Activated naive CD4-positive, alpha-beta T cell treated with anti-CD3 and anti-CD28 coated beads, Interleukin-2, amount 50 U/mL, for 72 hours (primary cell): ENCODE measurements at places on chromosomes 4 and X. TPM values are rescaled to one million over a fixed set of nuclear protein-coding genes. Genes with fewer than 3 reads are reported as not detected.

DNA sequence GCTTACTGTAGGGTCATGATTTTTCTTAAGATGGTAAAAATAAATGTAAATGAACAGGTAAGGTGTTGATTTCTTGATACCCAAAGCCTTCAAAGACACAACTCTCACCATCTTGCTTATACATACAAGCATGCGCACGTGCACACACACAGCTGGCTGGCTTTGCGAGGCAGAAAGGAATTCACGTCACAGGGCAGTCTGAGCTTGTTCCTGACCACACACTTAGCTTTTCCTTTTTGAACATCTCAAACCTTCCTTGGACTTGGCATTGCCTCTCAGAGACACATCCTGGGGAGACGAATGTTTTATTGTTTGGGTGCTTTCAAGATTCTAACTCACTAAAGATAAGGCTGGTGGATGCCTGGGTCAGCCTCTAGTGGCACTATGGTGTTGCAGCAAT, 175.0 kb downstream of the NHS start:
- no peak for DNase-seq

DNA sequence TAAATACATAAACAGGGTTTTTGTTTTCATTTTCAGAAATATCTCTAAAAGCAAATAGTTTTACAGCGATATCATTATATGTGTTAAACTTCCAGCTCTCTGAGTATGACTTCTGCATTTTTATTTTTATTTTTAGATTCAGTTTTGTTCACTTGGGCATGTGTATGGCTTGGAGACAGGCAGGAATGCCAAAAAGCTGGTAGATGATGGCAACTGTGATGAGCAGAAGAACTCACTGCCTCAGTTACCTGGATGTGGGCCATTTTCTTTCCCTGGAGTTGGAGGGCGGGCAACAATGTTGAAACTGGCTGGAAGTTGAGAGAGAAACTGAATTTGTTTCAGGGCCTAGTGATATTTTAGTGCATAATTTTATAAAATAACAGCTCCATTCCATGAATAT, 266.4 kb downstream of the ARHGAP24 start:
- DNase-seq, result no peak

DNA sequence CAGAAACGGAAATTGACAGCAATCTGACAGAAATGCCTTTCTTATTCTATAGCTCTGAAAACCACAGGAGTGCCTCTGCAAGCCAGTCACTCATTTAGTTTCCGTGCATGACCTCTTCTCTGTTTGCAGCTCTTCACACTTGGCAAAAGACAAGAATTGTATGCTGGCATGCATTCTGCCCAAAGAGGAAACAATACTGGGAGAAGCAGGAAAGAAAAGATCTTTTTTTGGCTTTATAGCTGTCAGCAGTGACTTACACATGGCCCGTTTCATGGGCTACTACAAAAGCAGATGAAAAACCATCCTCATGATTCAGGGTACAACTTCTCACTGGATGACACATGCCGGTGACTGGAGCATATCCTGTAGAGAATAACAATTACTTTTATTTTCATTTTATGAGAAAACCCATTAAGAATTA, 249.4 kb downstream of the ADAMTS3 start:
- no peak for DNase-seq

- DNase-seq, result no peak
These were observed 82.7 kb downstream of the PARM1 start for GRCh38 chr4:75015627-75016026.

DNA sequence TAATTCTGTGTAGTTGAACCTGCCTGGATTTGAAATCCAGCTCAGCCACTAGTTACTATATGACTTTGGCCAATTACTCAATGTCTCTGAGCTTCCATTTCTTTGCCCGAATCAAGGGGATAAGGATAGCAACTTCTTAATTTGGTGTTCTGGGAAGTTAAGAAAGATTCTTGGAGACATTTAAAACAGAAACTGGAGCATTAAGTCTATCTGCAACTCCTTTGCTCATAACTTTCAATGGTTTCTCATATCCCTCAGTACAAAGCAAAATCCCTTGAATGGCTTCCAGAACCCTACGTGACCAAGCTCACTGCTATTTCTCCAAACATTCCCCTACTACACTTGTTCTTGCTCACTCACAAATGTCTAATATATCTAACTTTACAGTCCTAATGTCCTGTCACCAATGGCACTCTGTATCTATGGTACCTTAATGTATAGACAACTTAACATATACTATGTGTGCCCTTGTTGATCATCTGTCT, 849.1 kb upstream of the SLIT2 start:
- DNase-seq, result no peak

- no peak for DNase-seq
These were observed 27.0 kb downstream of the DHX15 start for GRCh38 chr4:24557026-24558025.

The PKD2 gene
- 7.1 TPM for total RNA-seq
